ENCODE measurements at places on chromosomes 3 and 15. TPM values are rescaled to one million over a fixed set of nuclear protein-coding genes. Genes with fewer than 3 reads are reported as not detected.

GOLGA6L7 gene
- total RNA-seq: not detected

SPRED1 gene
- total RNA-seq: 20.3 TPM

ETV5 gene
- 53.6 TPM for total RNA-seq

LIPH gene
- total RNA-seq: 0.03 TPM

SNX22 gene
- 0.07 TPM for total RNA-seq

ARID3B gene
- 7.9 TPM for total RNA-seq

Data from foreskin keratinocyte (primary cell).